ENCODE measurements at places on chromosomes 6 and 20.

DNA sequence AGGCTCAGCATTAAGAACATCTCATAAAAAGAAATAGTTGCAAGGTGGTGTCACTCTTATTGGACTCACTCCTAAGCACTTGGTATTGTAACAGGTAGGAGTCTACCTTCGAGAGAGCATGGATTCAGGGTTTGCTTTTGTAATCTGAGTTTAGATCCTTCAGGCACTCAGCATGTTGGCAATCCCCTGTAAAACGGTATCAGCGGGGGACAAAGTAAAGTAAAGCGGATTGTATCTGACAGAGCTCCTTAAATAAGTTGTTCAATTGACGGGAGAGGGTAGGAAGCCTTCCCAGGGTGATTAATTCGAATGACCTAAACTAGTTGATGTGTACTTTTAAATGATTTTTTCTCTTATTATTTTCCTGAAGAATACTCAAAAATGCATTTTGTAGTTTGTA is 869.8 kb upstream of the EPHA7 start:
- no peak for DNase-seq

- DNase-seq, result no peak
Observed at GRCh38 chr6:116205281-116205680, 48.6 kb downstream of the TSPYL4 start.

DNA sequence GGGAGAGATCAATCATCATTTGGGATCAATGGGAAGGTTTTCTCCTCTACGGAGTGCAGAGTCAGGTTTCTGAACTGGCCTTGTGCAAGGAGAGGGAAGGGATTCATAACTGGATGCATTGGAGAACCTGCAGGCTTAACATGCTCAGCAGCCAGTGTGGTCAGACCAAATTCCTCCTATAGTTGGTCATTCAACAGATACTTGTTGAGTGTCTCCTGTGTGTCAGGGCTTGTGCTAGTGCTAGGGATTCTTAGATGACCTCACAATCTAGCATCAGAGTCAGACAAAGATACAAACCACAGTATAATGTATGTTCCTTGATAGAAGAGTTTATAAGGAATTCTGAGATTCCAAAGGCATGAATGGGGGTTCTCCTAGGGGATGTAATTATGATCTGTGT is 23.9 kb downstream of the RALY start:
- no peak for DNase-seq

DNA sequence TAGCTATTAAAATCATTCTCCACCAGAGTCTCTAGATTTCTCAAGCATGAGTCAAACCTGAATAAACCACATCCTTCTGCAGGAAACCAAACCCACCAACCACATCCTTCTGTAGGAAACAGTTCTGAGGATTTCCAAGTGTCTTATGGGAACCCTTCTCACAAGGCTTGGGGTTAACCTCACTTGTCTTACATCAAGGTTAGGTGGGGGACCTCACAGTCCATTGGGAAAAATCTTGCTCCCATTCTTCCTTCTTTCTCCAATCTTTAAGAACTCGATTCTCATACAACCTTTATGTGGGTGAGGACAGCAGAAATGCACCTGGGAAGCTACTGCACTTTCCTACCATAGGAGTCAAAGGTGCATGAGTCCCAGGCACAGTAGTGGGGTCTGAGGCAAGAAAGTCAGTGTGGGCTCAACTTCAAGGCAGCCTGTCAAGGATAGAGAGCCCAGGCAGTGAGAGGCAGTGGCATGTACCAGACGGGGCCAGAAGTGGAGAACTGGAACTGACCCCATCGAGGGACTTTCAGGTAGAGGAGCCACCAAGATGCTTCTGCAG is 114.5 kb downstream of the SLC22A3 start:
- no peak for DNase-seq

Measured in NCI-H1694 (cell line).